ENCODE measurements at places on chromosomes 1 and 21. TPM values are rescaled to one million over a fixed set of nuclear protein-coding genes. Genes with fewer than 3 reads are reported as not detected.
A peak's percentile ranks its signal among the peaks of the same experiment; 100 is the strongest.

The CELA3A gene
- not detected for total RNA-seq

GRCh38 chr1:101438359-101438758 lies 201.5 kb downstream of the S1PR1 start:
- no peak for DNase-seq

GRCh38 chr1:231814521-231814920 lies 187.9 kb downstream of the DISC1 start:
- no peak for DNase-seq

GRCh38 chr1:114758256-114758832 lies 560 bp upstream of the CSDE1 start:
- peak; percentile 35 for DNase-seq

- no peak for DNase-seq
These were observed 107.2 kb downstream of the GLIS1 start for GRCh38 chr1:53631622-53632310.

- no peak for DNase-seq
These were observed 28.8 kb upstream of the MTMR11 start for GRCh38 chr1:149965440-149965839.

- no peak for DNase-seq
These were observed 6.1 kb downstream of the CD101 start for GRCh38 chr1:117007719-117008013.

GRCh38 chr1:197664391-197664790 lies 110.9 kb downstream of the DENND1B start:
- no peak for DNase-seq

- no peak for DNase-seq
These were observed 6.3 kb upstream of the RBBP5 start for GRCh38 chr1:205128050-205128449.

Measured in Daoy (cell line).